Stimulated activated CD4-positive, alpha-beta T cell treated with anti-CD3 and anti-CD28 coated beads, TNF-alpha, amount 100 ng/mL, for 24 hours (primary cell): ENCODE measurements at places on chromosomes 5 and 9.

DNA sequence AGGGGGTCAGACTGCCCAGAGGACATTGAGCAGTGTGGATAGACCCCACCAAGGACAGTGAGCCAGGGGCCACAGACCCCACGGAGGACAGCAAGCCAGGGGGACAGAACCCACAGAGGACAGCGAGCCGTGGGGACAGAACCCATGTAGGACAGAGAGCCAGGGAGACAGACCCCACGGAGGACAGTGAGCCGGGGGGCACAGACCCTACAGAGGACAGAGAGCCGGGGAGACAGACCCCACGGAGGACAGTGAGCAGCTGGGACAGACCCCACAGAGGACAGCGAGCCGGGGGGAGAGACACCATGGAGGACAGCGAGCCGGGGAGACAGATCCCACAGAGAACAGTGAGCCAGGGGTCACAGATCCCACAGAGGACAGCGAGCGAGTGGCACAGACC, 3.4 kb upstream of the ZDHHC11 start:
- no peak for DNase-seq

- peak; percentile 13 for DNase-seq
Observed at GRCh38 chr9:121992571-121993212, 100.4 kb downstream of the TTLL11 start.

GRCh38 chr5:107272954-107273353, 397.8 kb downstream of the EFNA5 start:
- DNase-seq = no peak

- no peak for DNase-seq
Observed at GRCh38 chr9:20528253-20528652, 94.0 kb downstream of the MLLT3 start.

DNA sequence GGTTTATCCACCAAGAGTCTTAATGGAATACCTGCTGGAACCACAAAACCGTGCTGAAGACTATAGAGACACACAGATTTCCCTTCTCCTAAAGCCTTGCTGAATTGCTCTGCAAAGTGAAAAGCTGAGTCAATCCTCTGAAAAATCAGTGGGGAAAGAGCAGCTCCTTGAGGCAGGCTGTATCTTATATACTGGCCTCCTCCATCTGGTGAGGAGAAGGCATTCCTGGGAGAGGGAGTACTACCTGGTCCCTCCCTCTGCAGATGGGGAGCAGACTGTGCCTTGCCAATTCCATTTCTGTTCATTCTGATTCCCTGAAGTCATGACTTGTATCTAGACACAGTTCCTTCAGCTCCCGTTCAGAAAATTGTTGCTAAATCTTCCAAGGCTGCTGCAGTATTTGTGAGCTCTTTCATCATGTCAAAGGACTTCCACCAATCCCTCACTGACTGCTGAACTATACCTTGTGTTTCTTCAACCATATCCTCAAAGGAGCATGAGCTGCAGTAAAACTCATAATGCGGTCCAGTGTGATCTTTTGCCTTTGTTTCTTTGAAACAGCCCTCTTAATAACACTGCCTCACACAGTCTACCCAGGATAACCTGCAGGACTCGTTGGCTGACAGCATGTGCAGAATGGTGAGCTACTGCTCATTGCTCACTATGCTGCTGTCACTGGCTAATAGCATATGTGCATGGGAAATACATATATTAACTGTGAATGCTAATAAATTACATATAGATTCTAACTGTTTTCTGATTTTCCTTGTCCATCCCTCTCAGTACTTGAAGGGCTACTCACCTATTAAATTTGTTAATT, 84.5 kb downstream of the FOXD1 start:
- DNase-seq = no peak

- DNase-seq = no peak
Observed at GRCh38 chr5:92181656-92182055, 798.5 kb upstream of the ARRDC3 start.

GRCh38 chr5:133662578-133662977, 50.2 kb upstream of the FSTL4 start:
- DNase-seq = no peak

- no peak for DNase-seq
Observed at GRCh38 chr9:135083831-135084230, 3.6 kb upstream of the OLFM1 start.

DNA sequence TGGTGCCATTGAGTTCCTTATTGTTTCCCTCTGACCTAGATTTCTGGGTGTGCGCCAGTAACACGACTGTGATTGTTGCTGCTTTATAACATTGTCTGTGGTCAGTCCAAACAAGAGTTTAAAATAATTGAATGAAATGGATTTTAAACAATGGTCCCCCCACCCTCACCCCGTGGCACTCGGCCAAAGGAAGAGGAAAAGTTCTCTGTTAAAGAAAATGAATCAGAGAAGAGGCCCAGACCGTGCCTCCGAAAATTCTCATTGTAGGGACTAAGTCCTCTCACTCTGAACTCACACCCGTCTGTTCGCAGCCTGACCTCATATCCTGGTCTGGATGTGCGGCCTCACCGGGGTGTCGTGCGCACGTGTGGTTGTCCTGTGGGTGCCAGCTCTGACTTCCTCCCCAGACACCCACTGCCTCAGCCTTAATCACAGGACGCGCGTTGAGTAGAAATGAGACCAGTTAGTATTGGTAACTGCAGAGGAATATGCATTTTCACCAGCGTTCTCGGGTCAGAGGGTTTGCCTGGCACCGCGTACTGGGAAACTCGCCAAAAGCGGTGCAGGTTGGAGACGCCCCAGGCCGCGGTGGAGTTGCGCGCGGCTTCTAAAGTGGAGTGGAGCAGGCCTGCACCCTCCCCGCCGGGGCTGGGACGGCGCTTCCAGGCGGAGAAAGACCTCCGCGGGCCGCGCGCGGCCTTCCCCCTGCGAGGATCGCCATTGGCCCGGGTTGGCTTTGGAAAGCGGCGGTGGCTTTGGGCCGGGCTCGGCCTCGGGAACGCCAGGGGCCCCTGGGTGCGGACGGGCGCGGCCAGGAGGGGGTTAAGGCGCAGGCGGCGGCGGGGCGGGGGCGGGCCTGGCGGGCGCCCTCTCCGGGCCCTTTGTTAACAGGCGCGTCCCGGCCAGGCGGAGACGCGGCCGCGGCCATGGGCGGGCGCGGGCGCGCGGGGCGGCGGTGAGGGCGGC, at the start of gene ABL1:
TSS of gene ABL1 (plus strand) at position 884 of the 966 bp plus-strand sequence. CDS start 193 bp downstream, outside the sequence.
- peak; percentile 73 for DNase-seq

DNA sequence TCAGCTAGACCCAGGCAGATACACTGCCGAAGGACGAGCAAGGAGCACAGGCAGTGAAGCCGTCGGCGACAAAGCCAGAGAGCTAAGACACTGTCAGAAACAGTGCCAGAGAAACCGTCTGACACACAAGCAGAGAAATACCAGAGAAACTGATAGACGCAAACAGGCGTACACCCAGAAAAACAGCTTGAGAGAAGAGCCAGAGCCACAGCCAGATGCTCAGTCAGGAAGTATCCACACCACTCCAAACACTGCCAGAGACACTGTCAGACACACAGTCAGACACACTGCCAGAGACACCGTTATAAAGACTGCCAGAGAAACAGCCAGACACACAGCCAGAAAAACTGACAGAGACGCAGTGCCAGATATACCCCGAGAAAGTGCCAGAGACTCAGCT, 19.1 kb downstream of the CNTFR start:
- no peak for DNase-seq

DNA sequence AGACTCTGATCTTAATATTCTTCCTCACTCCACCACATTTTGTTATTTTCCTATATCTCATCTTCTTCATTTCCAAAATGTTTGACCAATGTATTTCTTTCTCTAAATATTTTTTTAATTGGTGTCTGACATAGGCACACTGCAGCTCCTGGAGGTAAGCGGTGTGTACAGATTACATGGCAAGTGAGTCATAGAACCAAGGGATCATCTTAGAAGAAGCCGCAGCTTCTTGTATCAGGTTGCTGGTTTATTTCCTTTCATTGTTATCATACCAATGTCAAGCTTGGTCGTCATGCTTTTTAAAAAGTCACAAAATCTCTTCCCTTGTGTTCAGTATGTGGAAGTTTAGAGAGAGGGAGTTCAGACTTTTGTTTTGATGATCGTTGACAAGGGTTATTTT, 526.1 kb upstream of the CDH18 start:
- DNase-seq = no peak

GRCh38 chr9:115598751-115599150, 480.8 kb upstream of the TNC start:
- DNase-seq = no peak

GRCh38 chr5:139495638-139496435, 13.3 kb upstream of the STING1 start:
- no peak for DNase-seq

GRCh38 chr5:93578813-93579691, 2.0 kb downstream of the NR2F1-AS1 start:
- no peak for DNase-seq

DNA sequence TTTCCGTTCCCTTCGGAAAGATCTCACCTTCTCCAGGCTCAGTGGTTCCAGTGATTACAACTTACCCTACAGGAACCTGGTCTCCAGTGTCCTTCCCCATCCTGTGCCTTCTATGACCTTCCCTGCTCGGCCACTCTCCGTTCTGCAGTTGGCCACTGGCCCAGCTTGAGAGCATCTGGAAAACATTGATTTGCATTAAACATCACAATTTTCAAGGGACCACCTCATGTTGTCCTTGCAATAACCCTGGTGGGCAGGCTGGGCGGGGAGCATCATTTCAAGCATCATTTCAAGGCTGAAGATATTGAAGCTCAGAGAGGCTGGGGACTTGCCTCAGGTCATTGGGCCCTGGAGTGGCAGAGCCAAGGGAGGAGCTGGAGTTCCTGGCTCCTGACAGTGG, 177.4 kb downstream of the SEC61B start:
- no peak for DNase-seq

DNA sequence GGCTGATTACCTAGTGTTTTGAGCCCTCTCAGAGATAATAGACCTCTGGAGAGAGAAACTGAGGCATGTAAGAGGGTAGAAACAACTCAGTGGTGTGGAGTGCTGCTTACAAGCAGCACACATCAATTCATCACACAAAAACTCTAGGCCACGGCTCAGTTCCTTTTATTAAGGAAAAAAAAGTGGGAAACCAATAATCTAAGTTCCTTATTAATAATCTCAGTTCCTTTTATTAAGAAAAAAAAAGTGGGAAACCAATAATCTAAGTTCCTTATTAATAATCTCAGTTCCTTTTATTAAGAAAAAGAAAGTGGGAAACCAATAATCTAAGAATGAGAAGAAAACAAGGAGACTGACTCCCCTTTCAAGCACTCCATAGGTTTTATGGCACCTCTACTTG, 28.0 kb downstream of the TXNDC8 start:
- DNase-seq = no peak

- DNase-seq = no peak
Observed at GRCh38 chr5:157772127-157772526, 28.6 kb downstream of the LSM11 start.

- no peak for DNase-seq
Observed at GRCh38 chr9:112570671-112571167, 84.1 kb downstream of the KIAA1958 start.

DNA sequence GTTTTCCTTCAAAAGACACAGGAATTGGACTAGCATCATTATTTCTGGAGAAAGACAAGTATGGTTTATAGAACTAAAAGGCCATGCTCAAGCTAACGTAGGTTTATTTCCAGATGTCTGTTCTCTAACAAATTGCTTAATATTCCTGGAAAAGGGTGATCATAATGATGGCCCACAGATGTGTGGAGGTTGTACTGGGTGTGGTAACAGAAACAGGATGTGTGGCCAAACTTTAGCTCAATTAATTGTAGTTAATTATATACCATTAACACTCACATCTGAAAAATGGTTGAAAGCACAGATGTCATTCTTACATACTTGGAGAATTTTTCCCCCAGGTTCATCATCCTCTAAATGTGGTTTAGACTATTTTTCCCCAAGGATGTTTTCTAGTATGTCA, 292.7 kb upstream of the RASA1 start:
- no peak for DNase-seq

DNA sequence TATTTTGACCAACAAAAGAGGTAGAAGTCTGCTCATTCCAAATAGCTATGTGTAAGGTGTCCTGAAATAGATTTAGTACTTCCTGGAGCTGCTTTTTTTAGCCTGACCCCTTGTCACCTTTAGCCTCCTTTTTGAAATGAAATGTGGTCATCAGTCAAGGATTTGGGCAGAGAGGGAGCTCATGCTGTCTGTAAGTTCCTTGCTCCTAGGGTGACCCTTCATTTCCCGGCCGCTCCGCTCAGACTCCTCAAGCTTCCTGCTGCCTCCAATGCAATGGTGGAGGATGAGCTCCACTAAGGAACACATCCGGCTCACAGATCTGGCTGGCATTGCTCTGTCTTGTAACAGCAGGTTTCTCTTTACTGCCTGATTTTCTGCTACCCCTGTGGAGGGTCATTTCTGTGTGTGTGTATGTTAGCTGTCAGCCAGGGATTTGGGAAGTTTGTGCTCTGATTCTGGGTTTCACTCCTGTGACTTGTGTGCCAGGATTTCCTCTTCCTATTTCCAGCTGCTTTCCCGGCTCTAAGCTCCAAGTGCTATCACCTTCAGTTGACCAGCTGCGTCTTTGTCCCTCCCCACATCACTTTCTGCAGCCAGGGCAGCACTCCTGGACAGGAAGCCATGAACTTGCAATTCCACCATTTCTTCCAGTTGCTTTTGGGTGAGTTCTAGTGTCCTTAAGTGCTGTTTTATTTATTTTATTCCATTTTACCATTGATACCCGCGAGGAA, 265.9 kb downstream of the ICE1 start:
- DNase-seq = no peak

DNA sequence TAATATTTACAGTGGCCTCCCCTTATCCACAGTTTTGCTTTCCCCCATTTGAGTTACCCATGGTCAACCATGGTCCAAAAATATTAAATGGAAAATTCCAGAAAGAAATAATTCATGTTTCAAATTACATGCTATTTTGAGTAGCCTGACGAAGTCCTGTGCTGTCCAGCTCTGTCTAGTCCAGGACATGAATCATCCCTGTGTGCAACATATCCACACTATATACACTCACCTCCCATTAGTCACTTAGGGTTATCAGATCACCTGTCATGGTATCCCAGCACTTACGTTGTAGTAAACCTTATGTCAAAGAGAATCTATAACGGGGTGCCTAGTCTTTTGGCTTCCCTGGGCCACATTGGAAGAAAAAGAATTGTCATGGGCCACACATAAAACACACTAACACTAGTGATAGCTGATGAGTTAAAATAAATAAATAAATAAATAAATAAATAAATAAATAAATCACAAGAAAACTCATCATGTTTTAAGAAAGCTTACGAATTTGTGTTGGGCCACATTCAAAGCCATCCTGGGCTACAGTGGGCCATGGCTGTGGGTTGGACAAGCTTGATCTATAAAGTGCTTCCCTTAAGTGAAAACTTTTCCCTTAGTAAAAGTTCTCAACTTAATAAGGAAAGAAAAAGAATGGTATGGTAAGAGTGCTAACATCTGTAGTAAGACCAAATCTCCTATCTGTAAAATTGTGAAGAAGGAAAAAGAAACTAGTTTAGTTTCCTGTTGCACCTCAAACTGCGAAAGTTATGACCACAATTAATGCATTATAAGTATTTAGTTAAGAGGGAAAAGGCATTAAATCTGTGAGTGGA, 15.9 kb upstream of the OMD start:
- DNase-seq = no peak

GRCh38 chr9:7656636-7657035, 142.9 kb downstream of the DMAC1 start:
- no peak for DNase-seq
